Esophagus mucosa (tissue), 1 donor: ENCODE measurements at places on chromosomes 12 and 14. TPM values are rescaled to one million over a fixed set of nuclear protein-coding genes. Genes with fewer than 3 reads are reported as not detected.

DNA sequence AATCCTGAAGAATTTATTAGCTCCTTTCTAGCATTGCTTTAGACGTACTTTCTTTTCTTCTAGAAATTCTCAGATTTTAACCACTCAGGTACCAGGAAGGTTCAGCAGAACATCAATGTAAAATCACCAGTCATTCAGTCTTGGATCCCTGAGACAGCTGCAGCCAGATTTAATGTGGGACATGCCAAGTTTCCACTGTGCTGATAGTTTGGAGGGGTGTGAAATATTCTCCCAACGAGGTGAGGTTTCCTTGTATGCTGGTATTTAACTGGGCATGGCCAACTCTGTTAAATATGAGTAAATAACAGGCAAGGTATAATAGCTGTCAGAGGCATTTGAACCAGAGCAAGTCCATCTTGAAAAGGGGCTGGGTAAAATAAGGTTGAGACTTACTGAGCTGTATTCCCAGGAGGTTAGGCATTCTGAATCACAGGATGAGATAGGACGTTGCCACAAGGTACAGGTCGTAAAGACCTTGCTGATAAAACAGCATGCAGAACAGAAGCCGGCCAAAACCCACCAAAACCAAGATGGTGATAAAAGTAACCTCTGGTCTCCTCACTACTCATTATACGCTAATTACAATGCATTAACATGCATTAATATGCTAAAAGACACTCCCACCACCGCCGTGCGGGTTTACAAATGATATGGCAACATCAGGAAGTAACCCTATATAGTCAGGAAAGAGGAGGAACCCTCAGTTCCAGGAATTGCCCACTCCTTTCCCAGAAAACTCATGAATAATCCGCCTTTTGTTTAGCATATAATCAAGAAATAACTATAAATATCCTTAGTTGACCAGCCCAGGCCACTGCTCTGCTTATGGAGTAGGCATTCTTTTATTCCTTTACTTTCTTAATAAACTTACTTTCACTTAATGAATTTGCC, 75.2 kb upstream of the RASSF8 start:
- no peak for ATAC-seq

- no peak for ATAC-seq
Observed at GRCh38 chr12:47149146-47149545, 69.4 kb upstream of the AMIGO2 start.

GZMH gene
- total RNA-seq = not detected

LLPH gene
- total RNA-seq = 18.3 TPM

DNA sequence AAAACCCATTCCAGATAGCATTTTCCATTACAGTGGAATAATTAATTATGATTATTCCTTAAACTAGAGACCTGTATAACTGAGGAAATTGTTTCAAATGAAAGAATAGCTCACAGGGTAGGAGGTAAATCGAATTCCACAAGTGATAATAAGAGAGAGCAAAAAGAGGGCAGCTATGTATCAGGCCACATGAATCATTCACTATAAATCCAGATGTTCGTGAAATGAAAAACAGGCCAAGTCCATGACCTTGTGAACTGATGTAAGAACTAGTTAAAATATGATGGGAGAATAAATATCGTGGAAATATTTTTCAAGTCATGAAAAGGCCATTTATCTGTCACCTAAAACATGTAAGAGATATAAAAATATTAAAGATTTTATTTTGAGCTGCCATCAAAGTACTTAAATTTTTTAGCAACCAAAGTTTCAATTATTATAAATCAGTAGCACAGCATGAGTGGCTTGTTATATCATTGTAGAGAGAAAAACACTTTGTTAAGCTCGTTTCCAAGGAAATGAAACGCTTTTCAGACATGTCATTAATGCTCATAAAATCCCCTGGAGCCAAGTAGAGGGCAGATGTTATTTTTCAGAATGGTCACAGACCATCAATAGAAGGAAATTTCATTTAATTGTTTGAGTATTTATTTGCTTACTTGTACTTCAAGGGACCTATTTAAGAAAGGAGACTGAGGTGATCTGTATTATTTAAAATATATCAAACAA, 120.6 kb upstream of the CDKN3 start:
- no peak for ATAC-seq

- no peak for ATAC-seq
Observed at GRCh38 chr12:41362510-41362909, 174.4 kb downstream of the PDZRN4 start.

DNA sequence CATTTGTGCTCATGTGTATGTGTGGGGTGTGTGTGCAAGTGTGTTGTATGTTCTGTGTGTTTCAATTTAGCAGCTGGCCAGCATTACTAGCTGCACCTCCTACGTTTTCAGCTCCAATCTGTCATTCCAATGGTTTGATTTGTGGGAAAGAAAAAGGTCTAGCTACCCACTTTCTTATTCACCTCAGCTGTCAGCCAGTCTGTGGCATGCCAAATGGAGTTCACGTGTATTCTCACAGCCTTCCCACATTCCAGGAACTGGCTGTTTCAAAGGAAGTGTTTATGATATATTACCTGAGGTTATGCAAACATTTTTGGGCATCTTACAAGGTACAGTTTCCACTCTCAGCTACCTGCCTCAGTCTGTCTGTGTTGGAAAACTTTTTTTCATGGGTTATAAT, 220.2 kb upstream of the CPNE8 start:
- no peak for ATAC-seq

CD163L1 gene
- total RNA-seq = 0.60 TPM

LAG3 gene
- not detected for total RNA-seq

- peak; percentile 74 for ATAC-seq
Observed at GRCh38 chr12:48924617-48925303, 532 bp downstream of the FKBP11 start.

DNA sequence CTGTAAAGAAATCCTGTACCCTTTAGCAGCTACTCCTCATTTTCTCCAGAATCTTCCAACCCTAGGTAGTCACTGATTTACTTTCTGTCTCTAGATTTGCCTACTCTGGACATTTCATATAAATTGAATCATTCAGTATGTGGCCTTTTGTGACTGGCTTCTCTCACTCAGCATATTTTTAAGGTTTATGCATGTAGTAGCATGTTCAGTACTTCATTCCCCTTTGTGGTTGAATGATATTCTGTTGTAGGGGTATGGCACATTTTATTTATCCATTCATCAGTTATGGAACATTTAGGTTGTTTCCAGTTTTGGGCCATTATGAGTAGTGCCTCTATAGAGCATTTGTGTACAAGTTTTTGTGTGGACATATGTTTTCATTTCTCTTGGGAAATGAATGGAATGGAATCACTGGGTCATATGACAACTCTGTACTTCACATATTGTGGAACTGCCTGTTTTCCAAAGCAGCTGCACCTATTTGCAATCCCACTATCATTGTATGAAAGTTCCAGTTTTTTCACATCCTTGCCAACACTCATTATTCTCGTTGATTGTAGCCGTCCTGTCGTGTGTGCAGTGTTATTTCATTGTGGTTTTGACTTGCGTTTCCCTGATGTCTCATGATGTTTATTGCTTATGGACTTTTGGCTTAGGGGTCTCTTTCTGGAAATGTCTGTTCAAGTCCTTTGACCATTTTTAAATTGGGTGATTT, 57.2 kb downstream of the ATF7IP start:
- ATAC-seq = peak; percentile 49

DNA sequence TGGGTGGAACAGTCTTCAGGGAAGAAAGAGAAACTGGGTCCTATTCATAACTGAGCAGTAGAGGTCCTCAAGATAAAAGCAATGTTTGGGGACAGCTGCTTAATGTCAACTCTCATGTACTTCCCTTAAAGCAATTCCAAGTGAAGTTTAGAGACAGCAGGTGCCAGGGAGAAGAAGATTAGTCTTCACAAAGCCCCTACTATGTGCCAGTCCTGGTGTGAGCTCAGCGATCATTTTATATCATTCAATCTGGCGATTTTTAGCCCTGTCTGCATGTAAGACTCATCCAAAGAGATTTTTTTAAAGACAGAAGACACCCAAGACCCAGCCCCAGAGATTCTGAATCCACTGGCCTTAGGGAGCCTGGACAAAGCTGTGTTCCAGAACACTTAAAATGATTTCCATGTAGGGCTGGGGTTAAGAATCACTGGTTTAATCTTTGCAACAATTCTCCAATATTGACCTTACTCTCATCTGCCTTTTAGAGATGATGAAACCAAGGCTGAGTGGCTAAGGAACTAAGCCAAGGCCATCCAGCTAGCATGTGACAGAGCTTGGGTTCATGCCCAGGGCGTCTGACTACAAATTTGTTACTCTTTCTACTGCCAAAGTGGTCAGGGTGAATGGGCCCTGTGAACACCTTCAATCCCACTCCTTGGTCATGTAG, 404.5 kb upstream of the TBX3 start:
- ATAC-seq = no peak

GRCh38 chr12:111656016-111656415, 29.7 kb downstream of the BRAP start:
- no peak for ATAC-seq

DNA sequence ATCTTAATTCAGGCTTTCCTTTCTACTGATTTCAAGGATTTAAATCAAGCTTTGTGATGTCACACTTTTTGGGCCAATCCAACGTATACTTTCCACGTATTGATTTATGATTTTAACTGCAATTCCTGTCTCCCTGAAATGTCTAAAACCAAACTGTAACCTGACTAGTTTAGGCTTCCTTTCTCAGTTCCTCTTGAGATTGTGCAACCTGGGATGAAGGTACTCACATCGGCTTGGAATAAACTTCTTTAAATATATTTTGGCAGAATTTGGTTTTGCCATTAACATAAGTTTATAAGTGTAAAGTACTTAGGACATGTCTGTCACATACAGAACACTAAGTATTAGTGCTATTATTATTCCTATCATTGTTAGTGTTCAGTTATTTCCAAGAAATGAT, 224.6 kb downstream of the CRADD start:
- no peak for ATAC-seq

GRCh38 chr12:124607681-124608425, 40.4 kb upstream of the NCOR2 start:
- peak; percentile 35 for ATAC-seq

DNA sequence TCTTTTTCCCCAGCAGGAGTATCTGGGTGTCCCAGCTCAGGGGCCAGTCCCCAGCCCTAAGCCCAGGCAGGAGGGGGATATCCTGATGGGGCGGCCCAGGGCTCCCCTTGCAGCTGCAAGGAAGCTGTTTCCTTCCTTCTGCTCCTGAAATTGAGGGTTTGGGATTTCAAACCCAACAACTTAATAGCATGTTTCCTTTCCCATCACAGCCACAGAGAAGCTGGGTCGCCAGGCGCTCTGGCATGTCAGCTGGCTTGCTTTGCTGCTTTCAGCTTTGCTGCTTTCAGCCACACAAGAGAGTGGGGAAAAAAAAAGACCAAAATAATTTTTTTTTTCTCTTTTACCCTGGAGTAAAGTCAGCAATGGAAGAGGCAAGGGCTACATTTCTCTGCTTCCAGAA, 30.0 kb downstream of the HVCN1 start:
- no peak for ATAC-seq

TEX52 gene
- total RNA-seq = not detected

CD4 gene
- 2.2 TPM for total RNA-seq

GRCh38 chr12:25594376-25594775, 41.3 kb upstream of the LMNTD1 start:
- no peak for ATAC-seq

DNA sequence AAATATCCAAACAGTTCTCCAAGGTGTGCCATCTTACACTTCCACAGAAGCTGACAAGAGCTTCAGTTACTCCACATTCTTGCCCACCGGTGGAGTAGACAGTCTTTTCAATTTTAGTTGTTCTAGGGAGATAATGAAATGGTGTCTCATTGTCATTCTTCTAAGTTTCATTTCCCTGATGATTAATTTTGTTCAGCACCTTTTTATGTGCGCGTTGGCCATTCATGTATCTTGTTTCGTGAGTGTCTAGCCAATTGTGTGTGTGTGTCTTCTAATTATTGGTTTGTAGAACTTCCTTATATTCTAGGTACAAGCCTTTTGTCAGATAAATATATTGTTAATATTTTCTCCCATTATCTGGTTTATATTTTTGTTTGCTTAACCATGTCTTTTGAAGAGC, 63.1 kb downstream of the GLT1D1 start:
- ATAC-seq = no peak

DNA sequence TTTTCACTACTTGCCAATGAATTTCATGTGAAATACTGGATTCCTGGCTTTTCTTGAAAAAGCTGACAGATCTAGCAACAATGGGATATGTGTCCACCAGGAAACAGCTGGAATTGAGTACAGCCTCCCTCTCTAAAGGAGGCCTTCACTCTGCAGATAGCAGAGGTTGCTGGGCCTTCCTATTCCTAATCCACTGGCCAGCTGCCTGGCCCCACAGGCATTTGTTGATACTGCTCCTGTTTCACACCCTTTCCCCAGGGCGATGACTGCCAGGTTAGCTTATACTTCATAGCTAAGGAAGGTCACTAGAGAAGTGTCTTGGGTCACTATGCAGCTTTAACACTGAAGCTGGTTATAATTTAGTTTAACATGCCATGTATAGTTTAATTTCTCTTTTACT, 87.5 kb upstream of the PDZRN4 start:
- no peak for ATAC-seq

C3AR1 gene
- 0.76 TPM for total RNA-seq

GRCh38 chr12:4439736-4440135, 5.9 kb downstream of the FGF6 start:
- ATAC-seq = no peak
